ENCODE measurements at places on chromosomes 16 and 17. TPM values are rescaled to one million over a fixed set of nuclear protein-coding genes. Genes with fewer than 3 reads are reported as not detected.

Gene KRT23
- total RNA-seq: not detected

Gene VMO1
- not detected for total RNA-seq

Gene RCVRN
- not detected for total RNA-seq

Gene PYY
- total RNA-seq: not detected

Gene KRTAP1-1
- not detected for total RNA-seq

Gene LRRC37B
- 99.0 TPM for total RNA-seq

Gene RGS11
- total RNA-seq: not detected

Gene KRTAP9-2
- not detected for total RNA-seq

Gene KRT31
- not detected for total RNA-seq

Gene HCRT
- not detected for total RNA-seq

Gene KRTAP2-1
- not detected for total RNA-seq

Gene FZD2
- 0.22 TPM for total RNA-seq

Gene TXNDC11
- total RNA-seq: 87.5 TPM

Gene NACA2
- total RNA-seq: not detected

Gene FOXN1
- not detected for total RNA-seq

Gene SLC6A4
- total RNA-seq: 0.10 TPM

Gene HOXB3
- total RNA-seq: 4.6 TPM

Gene KIF2B
- not detected for total RNA-seq

Gene PIK3R5
- 177 TPM for total RNA-seq

Gene CWC25
- total RNA-seq: 88.5 TPM

Gene SLC2A4
- not detected for total RNA-seq

Gene KRTAP16-1
- 0.34 TPM for total RNA-seq

Gene PMFBP1
- 1.6 TPM for total RNA-seq

Gene EPN3
- not detected for total RNA-seq

Gene KCTD13
- total RNA-seq: 48.4 TPM

Gene RDM1
- total RNA-seq: not detected

Gene AURKB
- 2.2 TPM for total RNA-seq

Gene CXCL16
- total RNA-seq: 10.3 TPM

Gene KRTAP4-11
- not detected for total RNA-seq

Gene FSCN2
- total RNA-seq: 0.65 TPM

Gene SLC5A2
- total RNA-seq: 2.8 TPM

Gene FBXO39
- total RNA-seq: 0.44 TPM

Gene ACSM5
- total RNA-seq: not detected

Gene CLDN9
- not detected for total RNA-seq

All from T-helper 17 cell (primary cell).